ENCODE measurements at places on chromosomes 7 and 10.

- DNase-seq = no peak
Observed at GRCh38 chr10:44399659-44400451, 15.0 kb upstream of the CXCL12 start.

DNA sequence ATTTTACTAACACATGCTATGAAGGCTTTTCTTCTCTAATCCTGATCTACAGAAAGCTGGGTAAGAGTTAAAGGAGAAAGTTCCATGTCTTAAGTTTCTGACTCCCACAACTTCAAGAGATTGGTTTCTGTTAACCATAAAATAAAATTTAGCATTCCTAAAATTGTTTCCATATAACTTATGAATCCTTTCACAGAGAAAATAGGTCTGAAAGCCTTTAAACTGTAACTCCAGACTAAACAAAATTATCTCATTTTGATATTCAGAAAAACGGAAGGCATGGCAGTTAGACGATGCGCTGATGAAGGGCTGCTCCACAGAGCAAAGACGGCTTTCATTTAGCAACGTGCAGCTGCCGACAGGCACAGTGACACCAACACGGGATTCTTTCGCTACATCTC is 133.3 kb downstream of the SLC25A13 start:
- no peak for DNase-seq

DNA sequence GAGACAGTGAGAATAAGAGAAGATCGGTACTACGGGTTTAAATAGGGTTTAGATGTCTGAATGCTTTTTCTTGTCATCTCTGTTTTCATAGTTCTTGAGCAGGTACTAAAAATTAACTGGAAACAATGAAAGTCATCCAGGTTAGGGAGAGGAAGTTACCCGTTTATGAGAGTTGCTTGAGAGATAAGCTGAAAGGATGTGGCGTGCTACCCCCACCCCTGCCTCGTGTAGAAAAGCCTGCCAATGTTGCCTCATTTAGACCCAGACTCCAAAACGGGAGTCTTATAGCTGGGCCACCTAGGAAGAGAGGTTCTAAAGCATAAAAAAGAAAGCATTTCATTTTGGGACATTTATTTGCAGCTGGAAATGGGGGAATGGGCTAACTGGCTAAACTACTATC is 10.2 kb downstream of the AKR1C4 start:
- no peak for DNase-seq

GRCh38 chr10:96236090-96236478 is 35.3 kb downstream of the BLNK start:
- no peak for DNase-seq

DNA sequence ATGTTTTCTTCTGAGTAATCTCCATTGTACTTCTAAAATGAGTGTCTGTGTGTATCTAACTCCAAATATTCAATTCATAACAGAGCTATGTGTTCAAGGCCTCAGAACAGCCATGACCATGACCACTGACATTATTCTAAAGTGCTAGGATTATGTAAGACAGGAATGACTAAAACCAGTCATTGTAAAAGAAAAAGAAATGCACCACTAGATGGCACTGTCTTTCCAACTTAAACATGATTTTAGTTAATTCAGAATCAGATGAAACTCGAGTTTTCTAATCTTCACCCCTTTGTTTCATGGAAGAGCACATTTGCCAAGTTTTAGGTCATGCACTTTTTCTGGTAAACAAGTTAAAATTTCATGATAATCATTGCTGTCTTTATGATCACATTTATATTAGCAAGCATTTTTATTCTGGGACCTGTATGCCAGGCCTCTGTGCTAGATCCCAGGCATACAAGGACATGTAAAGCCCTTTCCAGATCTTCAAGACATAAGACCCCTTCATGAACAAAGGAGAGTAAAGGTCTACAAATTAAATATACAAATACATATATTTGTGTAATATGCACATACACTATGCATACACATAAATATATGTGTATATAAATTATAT is 26.1 kb upstream of the RSU1 start:
- DNase-seq = no peak

- no peak for DNase-seq
Observed at GRCh38 chr10:49131507-49132361, 2.1 kb downstream of the FAM170B start.

- no peak for DNase-seq
Observed at GRCh38 chr7:13849163-13849892, 140.1 kb downstream of the ETV1 start.

DNA sequence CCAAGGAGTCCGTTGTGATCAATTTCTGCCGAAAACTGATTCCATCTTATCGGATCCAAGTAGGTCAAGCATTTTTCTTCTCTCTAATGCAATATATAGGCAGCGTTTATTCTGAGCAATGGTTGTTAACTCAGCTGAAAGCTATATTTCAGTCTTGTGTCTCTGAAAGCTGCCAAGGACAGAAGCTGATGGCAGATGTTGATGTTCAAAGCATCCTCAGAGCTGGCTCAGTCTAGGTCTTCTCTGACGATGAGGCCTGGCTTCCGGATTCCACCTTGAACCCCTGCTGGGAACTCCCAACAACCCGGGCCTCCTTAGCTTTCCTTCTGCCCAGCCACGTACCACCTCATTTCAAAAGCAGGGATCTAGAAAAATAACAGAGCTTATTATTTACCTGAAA is 863.6 kb downstream of the NRG3 start:
- DNase-seq = no peak

DNA sequence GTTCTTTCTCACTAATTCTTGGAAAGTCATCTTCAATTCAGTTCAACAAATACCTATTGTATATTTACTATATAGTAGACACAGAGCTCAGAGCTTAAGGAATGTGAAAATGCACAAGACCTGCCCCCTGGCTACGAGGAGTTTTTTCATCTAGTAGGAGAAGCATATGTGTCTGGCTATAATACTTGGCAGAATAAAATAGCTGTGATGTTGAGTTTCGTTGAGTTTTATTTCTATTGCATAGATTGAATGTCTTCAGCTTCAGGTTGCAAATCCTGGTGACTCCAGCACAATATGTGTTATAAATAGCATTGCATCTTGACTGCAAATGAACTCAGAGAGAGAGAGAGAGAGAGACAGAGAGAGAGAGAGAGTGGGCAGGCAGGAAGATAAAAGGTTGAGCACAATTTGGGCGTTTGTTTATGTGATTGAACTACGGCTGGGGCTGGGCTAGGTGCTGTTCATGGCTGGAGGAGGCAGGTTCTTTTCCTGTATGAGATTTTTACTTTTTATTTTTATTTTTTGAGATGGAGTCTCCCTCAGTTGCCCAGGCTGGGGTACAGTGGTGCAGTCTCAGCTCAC is 229.6 kb downstream of the GALNT17 start:
- no peak for DNase-seq

- DNase-seq = no peak
Observed at GRCh38 chr10:129932751-129933433, 31.2 kb downstream of the EBF3 start.

GRCh38 chr7:128425850-128426249 is 16.1 kb upstream of the IMPDH1 start:
- DNase-seq = peak; percentile 45

- DNase-seq = no peak
Observed at GRCh38 chr10:3538656-3539531, 246.1 kb downstream of the KLF6 start.

DNA sequence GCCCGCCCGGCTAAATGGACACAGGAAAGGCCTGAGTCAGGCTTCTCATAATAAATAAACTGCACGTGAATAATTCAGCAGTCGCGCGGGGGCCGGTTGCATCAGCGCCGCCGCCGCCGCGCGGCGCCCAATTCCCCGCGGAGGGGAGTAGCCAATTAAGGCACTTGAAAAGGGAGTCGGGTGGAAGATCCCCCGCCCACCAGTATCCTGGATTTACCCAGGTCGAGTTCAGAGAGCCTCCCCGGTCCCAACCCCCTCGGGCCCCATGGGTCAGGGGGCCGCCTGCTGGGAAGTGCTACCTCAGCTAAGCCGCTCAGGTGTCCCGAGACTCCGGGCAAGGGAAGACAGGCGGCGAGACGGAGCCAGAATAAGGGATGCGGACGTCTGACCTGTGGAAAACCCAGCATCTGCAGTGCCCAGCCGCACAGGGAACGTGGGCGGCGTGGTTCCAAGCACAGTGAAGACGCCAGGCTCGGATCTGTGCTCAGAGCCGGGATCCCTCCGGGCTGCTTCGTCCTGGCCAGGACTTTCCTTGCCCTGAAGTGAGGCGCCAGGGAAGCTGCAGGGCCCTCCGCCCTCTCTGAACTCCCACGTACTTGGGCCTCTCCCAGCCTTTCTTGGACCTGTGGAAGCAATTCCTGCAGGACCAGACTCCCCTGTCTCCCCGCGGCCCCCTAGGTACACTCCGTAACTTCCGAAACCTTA is 7.3 kb upstream of the LBX1 start:
- no peak for DNase-seq

GRCh38 chr10:79322616-79323543 is 24.4 kb upstream of the PPIF start:
- peak; percentile 56 for DNase-seq

DNA sequence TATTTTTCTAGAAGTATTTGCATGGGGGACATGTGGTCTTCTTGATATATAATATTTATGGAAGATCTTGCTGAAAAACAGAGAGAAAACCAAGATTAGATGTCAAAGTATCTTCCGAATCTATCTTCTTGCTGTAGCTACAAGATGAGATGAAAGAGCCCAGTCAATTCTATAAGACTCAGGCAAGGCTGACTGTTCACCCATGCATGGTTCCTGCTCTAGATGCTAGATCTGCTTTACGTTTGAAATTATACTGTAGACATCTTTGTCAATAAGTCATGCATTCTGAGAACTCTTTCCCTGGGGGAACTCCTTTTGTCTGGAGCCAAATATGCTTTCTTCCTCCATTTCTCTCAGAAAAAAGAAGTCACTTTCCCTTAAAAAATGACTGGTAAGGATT is 1292.0 kb downstream of the XPNPEP1 start:
- DNase-seq = no peak

DNA sequence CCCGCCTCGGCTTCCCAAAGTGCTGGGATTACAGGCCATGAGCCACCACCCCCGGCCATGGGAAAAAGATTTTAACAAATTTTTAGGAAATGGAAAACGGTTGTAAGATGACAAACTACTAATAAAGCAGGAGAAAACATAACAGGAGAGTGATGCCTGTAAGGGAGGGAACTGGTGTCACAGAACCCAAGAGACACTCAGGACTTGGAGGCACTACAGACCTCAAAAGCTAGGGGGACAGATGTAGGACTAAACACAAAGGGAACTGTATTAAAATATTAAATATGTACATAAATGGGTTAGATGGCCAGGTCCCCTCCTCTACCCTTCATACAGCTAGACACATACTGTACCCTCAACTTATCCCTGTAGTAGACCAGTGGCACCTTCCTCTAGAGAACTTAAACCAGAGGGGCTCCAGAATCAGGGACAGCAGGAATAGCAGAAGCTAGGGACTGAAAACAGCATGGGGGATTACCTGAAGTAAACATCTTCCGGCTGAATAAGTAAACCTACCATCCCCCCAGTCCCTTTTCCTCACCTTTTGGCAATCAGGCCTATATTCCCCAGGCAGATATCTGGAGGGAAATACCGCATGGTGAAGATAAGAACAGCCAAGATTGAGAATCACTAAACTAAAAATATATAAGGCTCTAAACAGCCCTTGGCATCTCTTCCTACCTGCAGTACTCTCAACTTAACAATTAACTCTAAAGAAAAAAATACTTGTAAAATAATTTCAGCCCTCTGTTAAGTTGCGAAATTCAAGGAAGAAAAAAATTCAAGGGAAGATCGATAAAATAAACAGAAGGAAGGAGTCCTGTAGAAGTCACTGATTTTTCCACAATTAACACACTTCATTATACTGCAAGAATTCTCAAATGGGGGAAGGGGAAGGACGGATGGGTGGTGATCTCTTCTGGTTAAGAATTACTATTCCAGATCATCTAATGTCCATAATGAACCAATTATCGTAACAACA is 15.5 kb downstream of the TM9SF3 start:
- no peak for DNase-seq

DNA sequence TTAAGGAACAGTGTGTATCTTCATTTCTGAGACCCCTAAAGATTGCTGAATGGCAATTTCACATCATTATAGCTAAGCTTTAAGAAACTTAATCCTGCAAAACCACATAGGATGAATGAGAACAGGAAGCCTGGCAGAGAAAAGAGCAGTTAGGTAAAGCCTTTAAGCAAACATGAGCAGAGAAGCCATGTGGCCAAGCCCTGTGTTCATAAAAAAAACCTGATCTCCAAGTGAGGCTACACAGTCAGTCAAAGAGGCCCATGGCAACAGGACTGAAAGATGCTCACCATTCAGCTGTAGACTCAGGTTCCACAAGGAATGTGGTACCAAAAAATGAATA is 9.3 kb downstream of the LIPA start:
- no peak for DNase-seq

DNA sequence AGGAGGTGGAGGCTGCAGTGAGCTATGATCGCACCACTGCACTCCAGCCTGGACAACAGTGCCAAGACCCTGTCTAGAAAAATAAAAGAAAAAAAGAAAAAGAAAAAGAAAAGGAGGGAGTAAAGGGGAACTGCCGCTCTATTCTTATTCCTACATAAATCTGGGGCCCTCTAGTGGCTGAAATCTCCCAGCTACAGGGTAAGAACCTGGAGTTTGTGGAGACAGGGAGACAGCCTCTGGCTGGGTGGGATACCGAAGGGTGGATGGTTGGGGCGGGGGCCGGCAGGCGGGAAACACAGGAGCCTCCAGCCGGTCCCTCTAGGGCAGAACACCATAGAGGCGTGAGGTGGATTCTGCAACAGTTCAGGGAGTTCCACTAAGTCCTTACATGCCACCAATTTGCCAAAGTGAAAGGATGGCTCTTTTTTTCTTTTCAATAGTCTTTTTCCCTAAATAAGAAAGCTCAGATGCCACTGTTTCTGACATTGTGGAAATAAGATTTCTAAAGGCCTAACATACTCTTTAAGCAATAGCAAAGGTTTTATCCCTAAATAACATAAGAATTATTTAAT is 117.3 kb downstream of the SVIL start:
- DNase-seq = no peak

- DNase-seq = no peak
Observed at GRCh38 chr10:64286533-64286932, 765.3 kb downstream of the REEP3 start.
